ENCODE measurements at places on chromosomes 1 and 21.

- DNase-seq = no peak
Observed at GRCh38 chr1:82542766-82543165, 742.0 kb downstream of the ADGRL2 start.

DNA sequence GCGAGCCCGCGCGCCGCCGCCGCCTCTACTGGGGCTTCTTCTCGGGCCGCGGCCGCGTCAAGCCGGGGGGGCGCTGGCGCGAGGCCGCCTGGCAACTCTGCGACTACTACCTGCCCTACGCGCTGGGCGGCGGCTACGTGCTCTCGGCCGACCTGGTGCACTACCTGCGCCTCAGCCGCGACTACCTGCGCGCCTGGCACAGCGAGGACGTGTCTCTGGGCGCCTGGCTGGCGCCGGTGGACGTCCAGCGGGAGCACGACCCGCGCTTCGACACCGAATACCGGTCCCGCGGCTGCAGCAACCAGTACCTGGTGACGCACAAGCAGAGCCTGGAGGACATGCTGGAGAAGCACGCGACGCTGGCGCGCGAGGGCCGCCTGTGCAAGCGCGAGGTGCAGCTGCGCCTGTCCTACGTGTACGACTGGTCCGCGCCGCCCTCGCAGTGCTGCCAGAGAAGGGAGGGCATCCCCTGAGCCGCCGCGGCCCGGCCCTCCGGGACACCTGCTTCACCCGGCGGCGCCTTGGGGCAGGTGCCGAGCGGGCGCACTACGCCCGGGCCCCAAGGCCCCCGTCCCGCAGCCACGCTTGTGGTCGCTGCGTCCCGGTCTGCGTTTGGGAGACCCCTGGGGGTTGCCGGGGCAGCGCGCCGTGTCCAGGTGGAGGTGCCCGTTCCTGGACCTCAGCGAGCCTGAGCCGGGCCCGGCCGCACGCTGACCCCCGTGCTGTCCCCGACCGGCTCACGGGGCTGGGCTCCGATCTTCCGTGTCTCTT, 944 bp downstream of the B3GALT6 start:
- no peak for DNase-seq

DNA sequence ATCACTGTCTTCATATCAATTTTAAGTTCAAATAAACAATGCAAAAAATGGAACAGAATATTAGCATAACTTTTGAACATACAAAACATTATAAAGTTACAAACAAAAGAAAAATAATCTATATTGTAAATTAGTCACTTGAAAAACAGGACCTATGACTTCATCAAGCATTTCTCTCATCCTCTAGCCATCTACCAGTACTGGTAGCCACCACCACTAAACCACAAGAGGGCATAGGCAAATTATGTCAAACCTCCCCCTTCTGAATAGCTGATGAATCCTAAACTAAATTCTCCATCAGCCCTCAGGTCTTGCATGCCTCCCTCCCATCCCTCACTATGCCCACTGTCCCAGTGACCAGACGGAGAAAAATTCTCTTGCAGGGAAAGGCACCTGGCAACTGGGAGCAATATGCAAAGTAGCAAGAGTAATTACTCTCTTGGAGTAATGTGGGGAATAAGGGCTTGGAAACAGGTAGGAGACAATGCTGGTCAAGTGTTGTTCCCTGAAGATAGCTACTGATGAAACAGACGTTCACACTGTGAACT, 37.1 kb downstream of the SSX2IP start:
- no peak for DNase-seq

- DNase-seq = no peak
Observed at GRCh38 chr1:182260516-182260915, 131.1 kb downstream of the GLUL start.

- no peak for DNase-seq
Observed at GRCh38 chr1:39625462-39626273, 13.8 kb downstream of the HEYL start.

DNA sequence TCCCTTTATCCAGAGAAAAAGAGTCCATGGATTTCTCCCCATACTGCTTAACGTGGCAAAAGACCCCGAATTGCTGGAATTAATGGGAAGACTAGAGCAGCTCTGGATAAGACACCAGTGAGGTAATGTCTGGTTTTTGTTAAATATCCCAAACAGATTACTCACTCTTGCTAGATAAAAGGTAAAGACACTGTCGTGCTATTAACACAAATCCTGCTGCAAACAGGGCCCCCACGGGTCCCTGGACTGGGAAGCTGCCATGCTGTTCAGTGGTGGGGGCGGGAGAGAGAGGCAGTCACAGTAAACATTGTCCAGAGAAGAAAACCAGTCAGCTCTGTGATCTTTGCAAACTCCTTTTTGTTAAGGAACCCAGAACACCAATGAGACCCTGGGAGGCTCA, 15.2 kb upstream of the SRP9 start:
- no peak for DNase-seq

GRCh38 chr1:206653715-206654459, 18.6 kb downstream of the DYRK3 start:
- no peak for DNase-seq

DNA sequence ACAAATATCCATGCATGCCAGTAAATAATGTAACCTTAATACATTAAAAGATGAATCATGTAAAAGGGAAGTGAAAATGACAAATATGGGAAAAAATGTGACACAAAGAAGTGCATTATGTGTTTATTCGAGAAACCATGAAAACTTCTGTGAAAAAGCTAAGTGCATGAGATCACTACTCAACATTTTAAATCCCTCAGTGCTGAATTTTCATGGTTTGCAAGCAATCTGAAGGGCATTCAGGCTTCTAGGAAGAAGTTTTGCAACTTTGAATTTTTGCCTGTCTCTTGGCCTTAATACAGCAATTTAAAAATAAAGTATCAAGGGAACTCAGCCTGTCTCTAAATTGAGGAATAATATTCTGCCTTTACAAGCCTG, 78.2 kb downstream of the MAP3K7CL start:
- no peak for DNase-seq

- DNase-seq = no peak
Observed at GRCh38 chr1:206081856-206082255, 28.9 kb downstream of the RHEX start.

GRCh38 chr1:209839875-209840546, 12.2 kb downstream of the UTP25 start:
- no peak for DNase-seq

DNA sequence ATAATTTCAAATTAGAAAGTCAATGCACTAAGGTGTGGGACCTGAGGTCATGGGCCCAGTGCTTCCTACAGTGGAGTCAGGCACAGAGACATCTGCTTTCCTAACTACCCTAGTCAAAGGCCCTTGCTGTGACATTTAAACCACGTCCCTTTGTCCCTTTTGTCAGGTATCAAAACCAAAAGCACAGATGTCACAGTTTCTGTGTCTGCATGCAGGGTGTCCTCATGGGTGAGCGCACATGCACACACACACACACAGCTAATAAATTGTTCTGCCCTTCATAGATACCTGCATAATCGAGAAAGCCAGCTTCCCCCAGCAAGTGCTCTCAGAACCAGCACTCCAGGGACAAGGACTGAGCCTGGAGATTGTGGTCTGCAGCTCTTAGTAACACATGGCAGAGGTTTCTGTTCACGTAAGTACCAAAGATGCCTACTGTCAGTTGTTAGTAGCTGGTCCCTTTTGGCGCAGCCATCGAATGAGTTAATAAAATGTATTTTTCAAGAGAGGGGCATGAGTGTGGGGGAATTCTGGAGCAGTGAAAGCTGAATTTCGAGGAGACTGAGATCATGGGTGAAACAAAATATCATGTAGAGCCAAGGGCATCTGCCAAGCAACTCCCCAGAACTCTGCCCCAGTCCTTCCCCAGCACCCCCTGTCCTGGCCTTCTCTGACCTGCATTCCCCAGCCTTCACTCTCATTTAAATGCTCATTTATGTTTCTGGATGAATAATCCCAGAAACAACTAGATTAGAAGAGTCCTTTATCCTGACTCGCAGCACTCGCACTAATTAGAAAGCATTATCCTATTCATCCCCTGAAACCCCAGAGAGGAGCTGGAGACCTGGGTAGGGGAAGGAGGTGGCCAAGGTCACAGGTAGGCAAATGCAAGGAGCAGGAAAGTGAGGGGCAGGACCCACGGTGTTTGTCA, 25.5 kb downstream of the TNR start:
- DNase-seq = no peak

DNA sequence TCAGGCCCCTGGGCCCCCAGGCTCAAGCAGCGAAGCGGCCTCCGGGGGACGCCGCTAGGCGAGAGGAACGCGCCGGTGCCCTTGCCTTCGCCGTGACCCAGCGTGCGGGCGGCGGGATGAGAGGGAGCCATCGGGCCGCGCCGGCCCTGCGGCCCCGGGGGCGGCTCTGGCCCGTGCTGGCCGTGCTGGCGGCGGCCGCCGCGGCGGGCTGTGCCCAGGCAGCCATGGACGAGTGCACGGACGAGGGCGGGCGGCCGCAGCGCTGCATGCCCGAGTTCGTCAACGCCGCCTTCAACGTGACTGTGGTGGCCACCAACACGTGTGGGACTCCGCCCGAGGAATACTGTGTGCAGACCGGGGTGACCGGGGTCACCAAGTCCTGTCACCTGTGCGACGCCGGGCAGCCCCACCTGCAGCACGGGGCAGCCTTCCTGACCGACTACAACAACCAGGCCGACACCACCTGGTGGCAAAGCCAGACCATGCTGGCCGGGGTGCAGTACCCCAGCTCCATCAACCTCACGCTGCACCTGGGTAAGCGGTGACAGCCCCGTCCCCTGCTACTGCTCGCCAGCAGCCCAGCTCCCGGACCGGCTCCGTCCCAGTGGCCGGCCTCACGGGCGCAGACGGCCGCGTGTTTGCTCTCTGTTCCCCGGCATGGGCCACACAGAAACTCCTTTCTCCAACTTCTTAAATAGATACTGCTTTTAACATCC, 539 bp downstream of the LAMC1 start:
- DNase-seq = no peak

- no peak for DNase-seq
Observed at GRCh38 chr1:242178924-242179708, 180.2 kb upstream of the MAP1LC3C start.

DNA sequence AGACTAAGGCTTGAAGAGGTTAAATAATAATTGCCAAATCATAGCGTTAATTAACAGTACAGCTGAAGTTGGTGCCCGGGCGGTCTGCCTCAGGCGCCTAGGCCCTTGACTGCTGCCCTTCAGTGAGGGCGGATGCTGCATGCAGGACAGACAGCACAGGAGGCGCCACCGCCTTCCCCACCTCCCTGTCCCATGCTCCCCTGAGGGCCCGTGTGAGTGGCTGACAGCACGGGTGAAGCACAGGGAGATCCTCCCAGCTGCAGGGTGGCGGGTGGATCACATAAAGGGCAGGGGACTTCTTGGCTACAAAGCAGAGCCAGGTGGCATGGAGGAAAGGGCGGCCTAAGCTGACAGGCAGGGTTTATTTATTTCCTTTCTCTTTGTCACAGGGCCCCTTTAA, 49.1 kb downstream of the DDX20 start:
- DNase-seq = no peak

DNA sequence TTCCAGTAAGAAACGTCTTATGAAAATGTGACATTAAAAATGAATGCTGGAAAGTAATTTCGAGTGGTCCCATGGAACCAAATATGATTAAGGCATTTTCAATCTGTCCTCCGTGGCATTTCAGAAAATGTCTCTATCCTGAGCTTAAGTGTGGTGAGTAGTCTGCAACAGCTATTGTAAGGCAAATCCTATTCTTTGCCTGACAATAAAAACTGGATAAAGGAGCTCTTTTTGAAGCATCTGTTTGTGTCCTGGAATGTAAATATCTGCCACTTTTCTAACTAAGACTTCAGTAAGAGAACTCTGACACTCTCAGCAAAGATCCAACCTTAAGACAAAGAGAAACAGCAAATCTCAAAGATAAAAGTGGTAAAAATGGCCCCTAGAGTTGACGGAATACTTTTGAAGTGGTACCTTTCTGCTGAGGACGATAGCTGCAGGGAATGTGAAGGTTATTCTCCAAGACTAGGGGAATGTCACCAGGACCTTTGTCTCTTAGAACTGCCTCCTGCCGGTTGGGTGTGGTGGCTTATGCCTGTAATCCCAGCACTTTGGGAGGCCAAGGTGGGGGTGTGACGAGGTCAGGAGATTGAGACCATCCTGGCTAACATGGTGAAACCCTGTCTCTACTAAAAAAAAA, 486.7 kb upstream of the ZP4 start:
- no peak for DNase-seq

GRCh38 chr1:209749205-209749604, 6.6 kb upstream of the TRAF3IP3 start:
- DNase-seq = no peak

DNA sequence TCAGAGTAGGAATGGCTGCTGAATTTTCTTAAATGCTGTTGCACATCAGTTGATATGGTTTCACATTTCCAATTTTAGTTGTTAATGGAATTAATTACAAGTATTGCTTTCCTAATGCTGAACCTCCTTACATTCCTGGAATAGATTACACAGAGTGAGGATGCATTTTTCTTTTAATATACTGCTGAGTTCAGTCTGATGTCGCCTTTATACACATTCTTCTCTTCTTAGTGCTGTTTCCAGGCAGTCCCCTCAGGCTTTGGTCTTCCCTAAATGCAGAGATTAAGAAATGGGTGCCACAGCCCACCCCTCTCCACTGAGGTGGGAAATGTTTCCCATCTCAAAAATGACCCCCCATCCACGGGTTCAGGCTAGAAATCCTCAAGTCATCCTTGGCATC, 6.7 kb upstream of the TSPEAR start:
- DNase-seq = no peak

DNA sequence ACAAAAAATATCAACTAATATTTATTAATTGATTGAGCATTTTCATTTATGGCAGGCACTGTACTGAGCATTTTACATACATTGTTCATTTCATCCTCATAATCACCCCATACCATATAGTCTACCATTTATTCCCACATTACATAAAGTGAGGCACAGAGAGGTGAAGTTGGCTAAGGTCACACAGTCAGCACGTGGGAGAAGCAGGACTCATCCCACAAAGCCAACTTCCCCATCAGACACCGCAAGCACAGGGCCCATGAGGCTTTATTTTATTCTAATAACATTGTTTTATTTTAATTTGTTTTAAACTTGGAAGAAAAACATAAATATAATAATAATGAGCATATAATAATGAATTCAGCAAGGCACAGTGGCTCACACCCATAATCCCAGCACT, 43.1 kb upstream of the CAPZB start:
- no peak for DNase-seq

DNA sequence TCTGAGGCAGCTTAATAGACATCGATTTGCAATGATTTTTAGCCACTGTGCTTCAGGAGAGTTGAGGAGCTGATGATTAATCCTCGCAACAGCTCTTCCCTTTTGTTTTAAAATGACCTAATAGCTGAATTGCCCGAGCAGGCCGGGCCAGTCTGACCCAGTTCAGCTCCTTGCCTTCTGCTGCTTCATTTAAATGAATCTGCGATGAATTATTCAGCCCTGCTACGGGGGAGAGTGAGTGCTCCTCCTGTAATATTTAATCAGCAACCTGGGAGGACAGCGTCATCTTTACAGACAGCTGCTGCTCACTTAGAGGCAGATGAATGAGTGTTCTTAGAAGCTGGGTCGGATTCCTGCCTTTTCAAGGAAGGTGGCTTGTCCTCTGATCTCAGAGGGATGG, 325.1 kb downstream of the CAMTA1 start:
- no peak for DNase-seq

GRCh38 chr1:204194080-204194479, 2.2 kb downstream of the KISS1 start:
- DNase-seq = no peak
